ENCODE measurements at places on chromosomes 6 and 20.
A peak's percentile ranks its signal among the peaks of the same experiment; 100 is the strongest.

DNA sequence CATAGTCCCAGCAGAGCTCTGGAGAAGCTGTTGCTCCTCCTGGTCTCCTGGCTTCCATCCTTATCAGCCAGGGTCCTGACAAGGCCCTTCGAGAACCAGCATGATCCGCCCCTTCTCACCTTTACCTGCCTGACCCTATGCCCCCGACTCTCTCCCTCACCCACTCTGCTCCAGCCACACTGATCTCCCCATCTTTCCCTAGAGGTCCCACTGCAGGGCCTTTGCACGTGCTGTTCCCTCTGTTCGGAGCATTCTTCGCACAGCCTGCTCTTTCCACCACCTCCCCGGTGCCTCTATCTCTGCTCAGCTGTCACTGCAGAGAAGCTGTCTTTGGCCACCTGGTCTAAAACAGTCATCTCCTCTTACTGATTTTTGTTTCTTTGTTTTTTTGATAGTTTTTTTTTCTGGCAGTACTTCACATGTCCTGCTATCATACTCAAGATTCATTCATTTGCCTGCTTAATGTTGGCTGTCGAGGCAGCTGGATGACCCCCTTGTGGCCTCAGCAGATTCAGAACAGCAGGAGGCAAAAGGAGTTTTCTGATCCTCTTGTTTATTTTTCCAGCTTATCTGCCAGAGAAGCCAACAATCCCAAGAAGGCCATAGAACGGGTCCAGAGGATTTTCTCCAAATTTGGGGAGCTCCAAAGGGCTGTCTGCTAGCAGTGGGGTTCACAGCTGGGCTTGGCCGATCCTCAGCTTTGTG is 1.6 kb upstream of the PTGIS start:
- DNase-seq, result no peak

DNA sequence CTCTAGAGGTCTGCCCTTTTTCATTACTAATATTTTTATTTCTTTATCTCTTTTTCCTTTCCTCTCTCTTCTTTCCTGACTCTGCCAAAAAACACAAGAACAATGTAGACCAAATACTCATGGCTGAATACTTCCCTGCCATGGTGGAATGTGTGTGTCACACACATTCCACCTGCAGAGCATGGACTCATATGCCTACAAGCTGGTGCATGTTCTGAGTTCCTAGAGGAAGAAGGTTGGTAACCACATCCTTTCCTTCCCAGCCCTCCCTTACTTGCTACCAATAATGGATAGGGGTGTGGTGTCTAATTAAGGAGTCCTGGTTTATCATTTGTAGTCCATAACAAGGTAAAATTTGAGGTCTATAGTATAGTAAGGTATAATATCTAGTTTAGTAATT is 15.2 kb upstream of the CST9L start:
- no peak for DNase-seq

- DNase-seq, result no peak
These were observed 59.8 kb upstream of the FAM83D start for GRCh38 chr20:38866265-38867061.

DNA sequence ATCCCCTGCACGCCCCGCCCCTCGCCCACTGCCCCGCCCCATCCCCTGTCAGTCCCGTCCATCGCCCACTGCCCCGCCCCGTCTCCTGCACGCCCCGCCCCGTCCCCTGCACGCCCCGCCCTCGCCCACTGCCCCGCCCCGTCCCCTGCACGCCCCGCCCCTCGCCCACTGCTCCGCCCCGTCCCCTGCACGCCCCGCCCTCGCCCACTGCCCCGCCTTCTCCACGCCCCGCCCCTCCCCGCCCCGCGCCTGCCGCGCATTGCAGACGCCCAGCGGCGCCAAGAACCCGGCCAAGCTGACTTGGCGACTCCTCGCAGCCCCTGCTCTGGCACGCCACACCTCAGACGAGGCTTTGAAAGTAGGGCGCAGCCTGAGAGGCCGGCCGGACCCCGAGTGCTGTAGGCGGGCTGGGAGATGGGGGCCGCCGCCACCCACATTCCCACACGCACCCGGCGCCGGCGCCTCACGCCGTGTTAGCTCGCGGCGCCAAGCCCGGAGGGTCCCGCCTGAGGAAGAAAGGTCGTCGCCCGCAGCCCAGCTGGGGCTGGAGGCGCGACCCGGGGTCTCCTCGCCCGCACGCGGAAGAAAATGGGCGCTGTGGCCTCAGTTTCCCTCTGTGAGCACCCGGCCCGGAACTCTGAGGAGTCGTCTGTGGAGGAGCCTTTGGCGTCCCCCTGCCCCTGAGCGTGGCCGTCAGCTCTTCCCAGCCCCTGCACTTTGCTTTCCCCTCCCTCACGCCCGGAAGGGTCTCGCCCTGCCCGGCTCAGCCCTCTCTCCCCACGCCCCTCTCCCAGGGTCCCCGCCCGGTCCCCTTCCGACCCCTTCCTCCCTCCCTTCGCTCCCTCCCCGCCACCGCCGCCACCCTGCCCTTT is at the start of gene RAD21L1:
Gene RAD21L1 (plus strand): TSS at position 262 of the 872 bp plus-strand sequence. CDS start 2,410 bp downstream, outside the sequence.
- DNase-seq, result no peak

GRCh38 chr6:36491378-36491965 is 48.7 kb downstream of the KCTD20 start:
- DNase-seq, result no peak

DNA sequence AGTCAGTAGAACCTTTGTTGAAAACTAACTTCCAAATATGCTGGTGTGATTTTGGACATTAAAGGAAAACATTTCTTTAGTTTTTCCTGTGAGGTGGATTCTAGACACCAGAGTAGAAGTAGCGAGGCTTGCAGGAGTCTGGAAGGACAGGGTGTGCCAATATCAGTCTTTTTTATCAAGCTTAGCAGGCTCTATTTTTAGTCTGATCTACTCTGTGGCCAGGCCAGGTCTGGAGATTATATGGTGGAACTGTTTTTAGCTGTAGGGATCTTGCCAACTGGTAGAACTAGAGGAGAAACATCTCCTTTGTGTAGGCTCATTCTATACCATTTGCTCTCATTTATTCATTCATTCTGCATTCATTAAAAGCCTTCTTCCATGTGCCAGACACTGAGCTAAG is 42.7 kb downstream of the LRP11 start:
- no peak for DNase-seq

DNA sequence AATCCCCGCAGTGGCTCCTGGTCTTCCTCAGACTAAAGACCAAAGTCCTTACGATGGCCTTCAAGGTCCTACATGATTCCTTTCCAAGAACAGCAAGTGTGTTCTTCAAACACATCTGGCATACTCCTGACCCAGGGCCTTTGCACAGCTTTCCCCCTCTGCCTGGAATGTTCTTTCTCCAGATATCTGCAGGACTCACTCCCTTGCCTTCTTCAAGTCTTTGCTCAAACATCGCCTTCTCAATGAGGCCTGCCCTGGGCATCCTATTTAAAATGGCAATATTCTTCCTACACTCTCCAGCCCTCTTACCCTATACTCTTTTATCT is 30.2 kb downstream of the VEGFA start:
- no peak for DNase-seq

- DNase-seq, result no peak
These were observed 14.6 kb upstream of the HLA-F start for GRCh38 chr6:29708432-29709179.

- no peak for DNase-seq
These were observed 43.8 kb upstream of the SEC63 start for GRCh38 chr6:108001696-108002231.

GRCh38 chr6:136410201-136411024 is 120.8 kb upstream of the BCLAF1 start:
- no peak for DNase-seq

DNA sequence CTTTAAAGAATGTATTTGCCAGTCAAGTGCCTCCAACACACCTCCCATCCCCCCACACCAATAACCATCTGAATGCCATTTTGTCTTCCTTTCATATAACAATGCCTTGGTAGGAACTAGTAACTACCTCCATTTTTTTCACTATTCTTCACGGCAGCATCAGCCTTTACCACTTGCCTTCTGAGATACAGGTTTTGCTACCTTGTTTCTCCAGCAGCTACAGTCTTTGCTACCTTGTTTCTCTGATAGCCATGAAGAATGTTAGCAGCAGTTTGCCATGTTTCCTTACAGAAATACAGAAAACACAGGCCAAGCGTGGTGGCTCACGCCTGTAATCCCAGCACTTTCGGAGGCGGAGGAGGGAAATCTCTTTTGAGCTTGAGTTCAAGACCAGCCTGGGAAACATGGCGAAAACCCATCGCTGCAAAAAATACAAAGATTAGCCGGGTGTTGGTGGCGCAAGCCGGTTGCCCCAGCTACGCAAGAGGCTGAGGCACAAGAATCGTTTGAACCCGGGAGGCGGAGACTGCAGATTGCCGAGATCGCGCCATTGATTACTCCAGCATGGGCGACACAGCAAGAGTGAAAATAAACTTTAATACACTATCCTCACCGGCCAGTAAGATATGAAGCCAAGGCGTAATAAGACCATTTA is 100.9 kb downstream of the HFE start:
- no peak for DNase-seq

GRCh38 chr6:38080360-38080759 is 260.8 kb downstream of the ZFAND3 start:
- DNase-seq, result no peak

DNA sequence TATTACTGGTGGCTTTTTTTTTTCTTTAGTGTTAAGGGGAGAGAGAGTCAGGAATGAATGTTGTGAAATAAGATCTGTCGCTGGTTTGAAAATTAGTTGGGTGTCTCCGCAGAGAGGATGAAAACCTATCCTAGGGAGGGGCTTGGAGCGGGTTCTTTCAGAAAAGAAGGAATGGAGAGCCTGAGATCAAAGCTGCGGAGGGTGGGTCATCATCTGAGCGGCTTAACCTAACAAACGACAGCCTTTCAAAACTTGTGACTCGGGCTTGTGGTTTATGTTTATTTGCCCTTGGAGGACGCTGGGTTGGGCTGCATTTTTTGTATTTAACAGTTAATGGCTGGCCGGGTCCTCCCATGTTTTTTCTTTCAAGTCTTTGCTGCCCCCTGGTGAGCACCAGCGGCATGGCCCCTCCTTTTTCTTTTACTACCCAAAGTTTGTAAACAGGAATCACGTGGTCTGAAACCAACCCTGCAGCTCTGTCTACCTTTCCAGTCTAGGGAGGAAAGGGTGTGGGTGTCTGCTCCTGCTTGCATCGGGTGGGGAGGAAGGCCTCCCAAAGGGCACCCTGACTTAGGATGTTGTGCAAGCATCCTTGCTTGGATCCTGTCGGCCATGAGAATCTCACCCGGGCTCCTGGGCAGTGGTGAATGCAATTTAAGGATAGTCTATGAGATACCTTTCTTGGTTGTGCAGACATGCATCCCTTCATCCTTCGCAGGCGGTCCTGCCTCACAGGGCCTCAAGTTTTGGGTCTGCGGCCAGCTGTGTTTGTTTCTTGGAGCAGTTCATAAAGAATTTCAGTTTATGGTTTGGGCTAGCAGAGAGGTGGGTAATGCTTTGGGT is 2.2 kb downstream of the PIM1 start:
- DNase-seq, result peak; percentile 98

DNA sequence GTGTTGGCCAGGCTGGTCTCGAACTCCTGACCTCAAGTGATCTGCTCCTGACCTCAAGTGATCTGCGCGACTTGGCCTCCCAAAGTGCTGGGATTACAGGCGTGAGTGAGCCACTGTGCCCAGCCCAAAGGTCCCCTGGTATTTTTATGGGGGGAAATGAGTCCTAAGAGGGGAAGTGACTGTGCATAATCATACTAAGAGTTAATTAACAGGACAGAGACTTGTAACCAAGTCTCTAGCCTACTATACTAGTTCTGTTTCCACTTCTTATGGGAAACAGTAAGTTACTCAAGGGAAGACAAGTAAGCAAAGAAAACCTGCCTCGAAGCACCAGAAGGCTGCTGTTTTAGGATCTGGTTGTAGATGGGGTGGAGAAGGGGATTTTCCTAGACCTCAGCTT is 27.9 kb downstream of the TCF15 start:
- no peak for DNase-seq

DNA sequence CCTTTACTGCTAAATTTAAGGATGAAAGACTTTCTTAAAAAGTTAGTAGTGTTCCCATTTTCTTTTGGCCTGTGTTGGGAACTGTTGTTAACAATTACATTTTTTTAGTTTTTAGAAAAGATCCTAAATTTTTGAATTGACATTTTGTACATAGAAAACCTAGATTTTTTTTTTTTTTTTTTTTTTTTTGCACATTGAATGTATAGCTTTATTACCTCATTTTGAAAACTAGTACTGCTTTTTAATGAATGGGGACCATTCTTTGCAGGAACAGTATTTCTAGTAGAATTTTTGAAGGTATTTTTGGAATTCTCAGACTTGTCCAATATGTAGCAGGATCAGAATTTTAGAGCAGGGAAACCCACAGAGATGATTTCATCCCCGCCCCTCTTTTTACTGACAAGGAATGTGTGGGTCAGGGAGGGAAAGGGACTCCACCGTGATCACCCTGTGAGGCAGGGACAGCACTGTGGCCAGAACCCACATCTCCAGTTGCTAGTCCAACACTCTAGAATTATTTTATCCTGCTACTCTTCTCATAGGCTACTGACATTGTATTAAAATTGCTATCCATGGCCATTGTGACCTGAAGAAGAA is 154.4 kb upstream of the SUPT3H start:
- no peak for DNase-seq

- peak; percentile 93 for DNase-seq
These were observed at the start of gene RALY for GRCh38 chr20:33993576-33994221. TSS of gene RALY (plus strand) at chr20:33993911. CDS start at chr20:34072075, 78,164 bp downstream.

DNA sequence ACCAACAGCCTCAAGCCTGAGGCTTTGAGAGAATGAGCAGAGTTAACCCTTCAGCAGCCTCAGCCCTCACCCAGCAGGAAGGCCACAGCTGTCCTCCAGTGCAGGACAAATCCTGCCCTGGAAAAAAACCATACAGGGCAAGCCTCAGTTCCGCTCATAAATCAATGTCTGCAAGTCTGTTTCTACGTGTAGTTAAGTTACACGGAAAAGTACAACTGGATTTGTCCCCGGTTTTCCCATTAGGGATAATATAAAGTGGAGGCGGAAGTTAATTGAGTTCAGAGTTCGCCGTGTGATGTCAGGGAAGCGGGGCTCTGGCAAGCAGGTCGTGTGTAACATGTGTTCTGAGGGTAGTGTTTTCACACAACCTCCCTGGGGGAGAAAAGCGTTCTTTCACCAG is 44.2 kb upstream of the EYA2 start:
- DNase-seq, result no peak

DNA sequence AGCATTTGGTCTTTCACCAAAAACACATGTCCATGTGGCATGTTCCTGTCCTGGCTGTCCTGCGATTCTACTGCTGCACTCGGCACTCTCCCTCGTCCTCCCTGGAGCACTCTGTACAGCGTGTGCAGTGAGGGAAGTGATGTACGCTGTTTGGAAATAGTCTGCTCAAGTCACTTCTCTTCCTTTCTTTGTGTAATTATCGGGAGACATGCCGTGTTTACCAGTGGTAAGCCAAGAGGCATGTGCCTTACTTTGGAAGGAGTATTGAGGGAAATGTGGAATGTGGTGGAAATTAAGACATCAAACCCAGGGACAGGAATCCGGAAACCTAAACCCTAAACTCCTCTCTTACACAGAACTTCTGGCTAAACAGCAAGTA is 268.5 kb upstream of the FOXQ1 start:
- no peak for DNase-seq
